RPMI7951 (cell line): ENCODE measurements at places on chromosomes 12 and 14. TPM values are rescaled to one million over a fixed set of nuclear protein-coding genes. Genes with fewer than 3 reads are reported as not detected.

- DNase-seq, result no peak
These were observed 417.6 kb downstream of the NOVA1 start for GRCh38 chr14:26180221-26180620.

The SMOC1 gene
- total RNA-seq, result not detected in 2 replicates

GRCh38 chr12:112161711-112162110 is 36.4 kb downstream of the TRAFD1 start:
- no peak for DNase-seq

The TAS2R43 gene
- 0.36 and 0.39 TPM in 2 replicates for total RNA-seq

DNA sequence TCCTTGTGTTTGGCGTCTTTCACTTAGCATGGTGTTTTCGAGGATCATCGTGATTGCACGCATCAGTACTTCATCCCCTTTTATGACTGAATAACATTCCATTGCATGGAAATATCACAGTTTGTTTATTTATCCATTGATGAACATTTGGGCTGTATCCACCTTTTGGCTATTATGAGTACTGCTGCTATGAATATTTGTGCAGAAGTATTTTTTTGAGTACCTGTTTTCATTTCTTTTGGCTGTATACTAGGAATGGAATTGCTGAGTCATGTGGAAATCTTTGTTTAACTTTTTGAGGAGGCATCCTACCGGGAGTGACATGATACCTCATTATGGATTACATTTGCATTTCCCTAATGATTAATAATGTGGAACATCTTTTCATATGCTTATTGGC is 66.4 kb downstream of the WNK1 start:
- DNase-seq, result no peak
